GM20000 (cell line): ENCODE measurements at places on chromosomes 2 and 18.

DNA sequence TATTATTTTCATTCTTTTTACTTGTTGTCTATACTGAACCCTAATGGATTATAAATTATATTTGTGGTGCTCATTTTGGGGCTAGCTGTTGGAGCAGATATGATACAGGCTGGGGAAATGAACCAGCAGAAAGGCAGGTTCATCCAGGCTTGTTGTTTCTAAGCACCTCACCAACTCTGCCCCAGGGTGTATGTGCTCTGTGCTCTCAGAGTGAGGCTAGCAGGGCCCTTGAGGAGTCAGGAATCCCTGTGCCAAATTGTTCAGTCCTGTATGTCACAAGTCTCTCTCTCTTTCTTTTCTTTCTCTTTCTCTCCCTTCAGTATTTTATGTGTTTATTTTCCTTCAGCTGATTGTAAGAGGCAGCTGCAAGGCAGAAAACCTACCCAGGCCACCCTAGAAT, 181.1 kb upstream of the DPP10 start:
- DNase-seq: no peak

GRCh38 chr2:129945557-129945956, 33.9 kb upstream of the RAB6C start:
- DNase-seq: no peak

DNA sequence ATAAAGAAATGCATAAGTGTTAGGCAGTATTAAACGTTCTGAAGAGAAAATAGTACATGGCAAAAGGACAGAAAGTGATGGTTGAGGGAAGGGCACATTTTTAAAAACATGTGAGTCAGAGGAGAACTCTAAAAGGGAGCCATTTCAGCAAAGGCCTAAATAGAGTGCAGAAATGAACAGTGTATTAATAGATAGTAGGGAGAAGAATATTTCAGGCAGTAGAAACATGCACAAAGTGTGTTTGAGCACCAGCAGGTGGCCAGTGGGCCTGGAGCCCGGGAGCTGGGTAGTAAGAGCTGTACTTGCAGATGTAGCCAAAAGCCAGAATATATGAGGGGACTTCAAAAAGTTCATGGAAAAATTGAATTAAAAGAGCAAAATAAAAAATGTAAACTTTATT, 288.1 kb upstream of the FIGN start:
- no peak for DNase-seq

- DNase-seq: no peak
Measured at GRCh38 chr2:174776223-174776622, 12.0 kb upstream of the CHRNA1 start.

GRCh38 chr2:235579128-235579527, 85.3 kb downstream of the AGAP1 start:
- no peak for DNase-seq

- no peak for DNase-seq
Measured at GRCh38 chr18:36532394-36532793, 234.9 kb downstream of the FHOD3 start.

DNA sequence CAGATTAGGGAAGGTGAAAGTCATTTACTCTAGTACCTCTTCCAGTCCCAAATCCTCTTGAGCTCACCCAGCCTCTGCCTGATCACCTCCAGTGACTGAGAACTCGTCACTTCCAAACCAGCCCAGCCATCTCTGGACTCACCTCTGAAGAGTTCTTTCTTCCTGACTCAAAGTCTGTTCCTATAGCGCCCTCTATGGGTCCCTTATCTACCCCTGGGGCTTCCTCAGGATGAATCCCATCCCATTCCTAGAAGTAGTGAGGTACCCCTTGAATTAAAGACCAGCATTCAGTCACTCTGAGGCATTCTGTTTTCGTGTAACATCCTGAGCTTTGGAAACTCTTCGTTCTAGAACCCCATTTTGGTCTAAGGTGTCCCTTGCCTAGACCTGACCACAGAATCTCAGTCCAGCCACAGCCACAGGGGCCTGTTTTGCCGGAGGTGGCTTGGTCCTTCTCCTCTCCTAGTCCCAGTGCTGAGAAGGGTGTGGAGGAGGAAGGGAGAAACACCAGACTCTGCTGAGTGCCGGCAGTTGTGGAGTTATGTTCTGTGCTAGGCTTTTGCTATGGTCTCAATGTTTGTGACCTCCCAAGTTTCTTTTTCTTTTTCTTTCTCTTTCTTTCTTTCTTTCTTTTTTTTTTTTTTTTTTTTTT, 32.7 kb downstream of the SIX3 start:
- no peak for DNase-seq

DNA sequence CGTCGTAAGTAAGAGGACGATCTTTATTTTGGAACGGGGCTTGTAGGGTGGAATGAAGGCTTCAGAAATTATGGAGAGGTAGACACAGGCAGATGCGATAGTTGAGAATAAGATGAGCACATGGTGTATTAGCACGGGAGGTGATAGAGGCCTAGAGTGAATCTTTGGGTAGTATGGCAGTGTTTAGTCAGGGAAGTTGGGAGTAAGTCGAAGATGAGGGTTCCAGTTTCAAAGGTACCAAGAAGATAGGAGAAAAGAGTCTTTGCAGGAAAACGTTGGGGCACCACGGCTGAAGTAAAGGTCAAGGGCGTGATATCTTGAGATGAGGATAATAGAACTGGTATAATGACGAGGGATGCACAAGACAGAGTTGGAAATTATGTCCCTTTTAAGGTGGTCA, 654 bp downstream of the PIK3C3 start:
- no peak for DNase-seq

DNA sequence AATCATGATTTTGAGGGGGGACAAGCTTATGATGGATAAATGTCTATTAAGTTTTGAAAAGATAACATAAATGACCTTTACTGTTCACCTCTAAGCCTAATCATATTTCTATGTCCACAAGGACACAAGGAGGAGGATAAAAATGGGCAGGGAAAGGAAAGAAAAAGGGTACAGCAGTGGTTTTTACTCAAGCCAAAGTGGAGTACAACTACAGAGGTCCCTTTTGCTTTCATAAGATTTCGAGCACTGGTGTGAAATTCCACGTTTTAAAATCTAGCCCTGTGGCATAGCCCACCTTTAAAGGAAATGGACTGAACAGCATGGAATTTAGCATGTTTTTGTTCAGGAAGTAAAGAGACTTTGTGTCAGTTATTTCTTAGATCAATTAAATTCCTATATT, 19.2 kb downstream of the FN1 start:
- no peak for DNase-seq

- DNase-seq: no peak
Measured at GRCh38 chr2:153115141-153115540, 363.4 kb downstream of the RPRM start.

- DNase-seq: peak; percentile 70
Measured at GRCh38 chr2:84888401-84889276, 7.8 kb upstream of the TRABD2A start.

DNA sequence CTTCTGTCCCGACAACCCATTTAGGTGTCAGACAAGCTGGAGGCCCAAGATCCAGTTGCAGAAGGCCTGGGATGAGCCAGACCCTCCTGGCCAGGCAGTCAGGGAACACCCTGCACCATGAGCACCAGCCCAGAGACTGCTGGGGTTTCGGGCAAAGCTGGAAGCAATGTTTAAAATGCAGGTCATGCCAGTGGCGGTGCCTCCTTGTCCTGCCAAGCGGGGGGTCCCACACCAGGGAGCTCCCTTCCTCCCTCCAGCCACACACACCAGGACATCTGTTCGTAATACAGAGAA, 230.2 kb downstream of the ATAD2B start:
- DNase-seq: no peak
